ENCODE measurements at places on chromosomes 5 and 9.

DNA sequence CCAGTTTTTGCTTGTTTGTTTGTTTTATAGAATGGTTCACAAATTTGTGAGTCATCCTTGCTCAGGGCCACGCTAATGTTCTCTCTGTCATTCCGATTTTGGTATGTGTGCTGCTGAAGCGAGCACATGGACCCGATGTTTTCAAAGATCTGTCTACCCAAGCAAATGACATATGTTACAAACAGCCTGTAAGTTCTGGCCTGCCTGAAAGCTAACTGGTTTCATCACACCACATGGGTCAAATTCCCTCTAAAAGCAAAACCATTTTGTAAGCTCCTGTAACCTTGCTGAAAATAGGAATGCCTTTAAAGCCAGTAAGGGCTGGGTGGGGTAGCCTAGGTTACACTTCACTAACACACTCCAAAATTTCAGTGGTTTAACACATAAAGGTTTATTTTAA is 25.4 kb downstream of the DMRT3 start:
- DNase-seq = no peak

- no peak for DNase-seq
These were observed 5.2 kb upstream of the TCERG1 start for GRCh38 chr5:146441896-146442295.

- no peak for DNase-seq
These were observed 249.1 kb downstream of the CEMIP2 start for GRCh38 chr9:71519098-71519696.

DNA sequence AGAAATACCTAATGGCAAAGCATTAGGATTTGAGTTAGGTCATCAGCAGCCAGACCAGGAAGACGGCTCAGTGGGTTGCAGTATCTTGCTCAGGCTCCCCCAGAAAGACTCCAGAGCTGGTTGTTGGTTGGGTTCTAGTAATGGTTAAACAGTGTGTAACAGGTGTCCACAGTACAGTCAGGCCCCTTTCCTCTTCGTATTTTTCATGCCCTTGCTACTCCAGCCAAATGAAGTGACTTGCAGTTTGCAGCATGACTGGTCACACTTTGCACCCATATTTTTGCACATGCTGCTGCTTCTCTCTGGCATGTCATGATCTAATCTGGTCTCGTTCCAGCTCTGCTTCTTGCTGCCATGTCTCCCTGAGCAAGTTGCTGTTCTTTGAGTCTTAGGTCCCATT is 60.6 kb upstream of the TRPC7 start:
- DNase-seq = no peak

DNA sequence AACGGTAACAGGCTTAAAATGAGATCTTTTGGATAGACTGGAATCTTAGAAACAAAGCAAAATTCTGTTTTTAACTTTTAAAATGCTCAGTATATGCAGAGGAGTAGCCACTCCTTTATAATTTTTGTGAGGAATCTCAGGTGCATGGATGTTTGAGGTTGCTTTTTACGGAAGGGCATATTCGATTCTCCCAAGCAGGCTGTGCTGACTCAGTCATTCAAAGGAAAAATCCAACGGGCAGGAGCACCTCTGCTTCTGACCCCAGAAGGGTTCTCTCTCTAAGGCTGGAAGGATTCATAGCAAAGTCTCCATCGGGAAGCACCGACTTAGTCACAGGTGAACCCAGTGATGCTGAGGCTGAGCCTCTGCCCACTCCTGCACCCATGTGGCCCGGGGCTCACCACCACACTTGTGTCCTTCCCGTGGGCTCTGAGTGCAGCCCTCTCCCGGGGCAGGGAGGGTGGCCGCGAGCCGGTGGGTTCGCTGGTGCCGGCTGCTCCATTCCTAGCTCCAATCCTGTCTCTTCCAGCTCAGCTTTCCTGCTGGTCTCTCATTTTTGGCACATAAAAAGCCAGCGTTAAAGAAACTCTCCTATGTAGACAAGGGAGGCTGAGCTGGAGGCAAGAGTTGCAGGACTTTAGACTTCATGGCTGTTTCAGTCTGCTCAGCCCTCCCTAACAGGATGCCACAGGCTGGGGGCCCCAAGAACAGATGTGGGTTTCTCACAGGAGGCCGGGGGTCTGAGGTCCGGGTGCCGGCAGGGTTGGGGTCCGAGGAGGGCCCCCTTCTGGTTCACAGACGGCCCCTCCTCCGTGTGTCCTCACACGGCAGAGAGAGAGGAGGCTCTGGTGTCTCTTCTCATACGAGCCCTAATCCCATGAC is 135.6 kb upstream of the LPCAT1 start:
- no peak for DNase-seq

DNA sequence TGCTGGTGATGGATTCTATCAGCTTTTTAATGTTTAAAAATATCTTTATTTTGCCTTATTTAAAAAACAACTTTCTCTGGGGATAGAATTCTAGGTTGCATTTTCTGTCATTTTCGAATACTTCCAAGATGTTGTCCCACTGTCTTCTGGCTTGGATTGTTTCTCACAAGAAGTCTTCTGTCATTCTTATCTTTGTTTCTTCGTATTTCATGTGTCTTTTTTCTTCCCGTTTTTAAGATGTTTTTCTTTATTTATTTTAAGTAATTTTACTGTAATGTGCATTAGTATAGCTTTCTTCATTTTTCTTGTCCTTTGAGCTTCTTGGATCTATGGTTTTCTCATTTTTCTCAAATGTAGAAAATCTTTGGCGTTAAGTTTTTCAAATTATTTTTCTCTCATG is 19.1 kb downstream of the STX17 start:
- DNase-seq = no peak

- no peak for DNase-seq
These were observed 27.3 kb upstream of the CTNNA1 start for GRCh38 chr5:138725818-138726416.

DNA sequence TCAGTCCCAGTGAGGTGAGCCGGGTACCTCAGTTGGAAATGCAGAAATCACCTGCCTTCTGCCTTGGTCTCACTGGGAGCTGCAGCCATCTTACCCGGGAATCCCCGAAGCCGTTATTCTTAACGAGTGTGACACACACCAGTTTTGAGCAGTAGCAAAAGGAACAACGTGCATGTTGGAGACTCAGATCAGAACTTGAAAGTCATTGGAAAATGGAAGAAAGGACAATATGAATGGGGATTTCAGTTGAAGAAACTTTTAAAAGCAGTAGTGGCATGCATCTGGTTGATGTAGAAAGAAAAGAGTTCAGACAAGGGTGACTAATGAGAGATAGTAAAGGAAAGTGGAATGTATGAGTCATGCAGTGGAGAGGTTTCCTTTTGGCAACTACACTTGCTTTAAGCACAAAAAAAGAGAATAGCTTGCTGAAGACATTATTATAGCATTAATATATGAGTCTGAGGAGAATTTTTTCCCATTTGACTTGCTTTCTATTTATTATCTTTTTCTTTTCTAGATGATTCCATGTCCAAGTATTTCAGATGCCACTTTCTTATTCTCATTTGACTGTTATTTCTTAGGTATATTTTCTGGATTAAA is 44.4 kb upstream of the ANKDD1B start:
- DNase-seq = no peak

- no peak for DNase-seq
These were observed 243.2 kb upstream of the RGMB start for GRCh38 chr5:98530224-98530623.

- DNase-seq = no peak
These were observed 151.0 kb upstream of the PAPPA start for GRCh38 chr9:116002624-116003023.

- DNase-seq = no peak
These were observed 102.6 kb downstream of the ARHGAP26 start for GRCh38 chr5:142872795-142873194.

DNA sequence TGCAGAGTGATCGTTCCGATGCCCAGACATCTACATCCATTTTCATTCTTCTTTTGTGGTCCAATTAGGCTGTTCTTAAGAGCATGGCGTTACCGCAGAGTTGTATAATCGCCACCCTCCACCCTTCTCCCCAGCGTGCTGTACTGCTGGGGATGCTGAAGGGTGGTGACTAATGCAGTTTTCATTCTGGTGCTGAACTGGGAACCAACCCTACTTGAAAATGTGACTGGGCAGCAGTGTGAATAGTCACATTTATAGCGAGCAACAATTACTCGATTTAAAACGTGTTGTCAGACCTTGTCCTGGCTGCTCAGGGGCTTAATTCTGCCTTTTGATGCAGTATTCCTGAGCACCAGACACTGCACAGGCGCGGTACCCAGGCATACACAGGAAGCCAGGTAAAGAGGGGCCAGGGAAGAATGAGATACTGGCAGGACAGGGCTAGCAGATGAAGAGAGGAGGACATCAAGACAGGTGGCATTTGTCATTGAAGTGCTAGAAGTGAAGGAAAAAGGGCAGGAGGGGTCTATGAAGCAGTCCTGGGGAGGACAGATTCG is 719 bp upstream of the ISCA1 start:
- no peak for DNase-seq

DNA sequence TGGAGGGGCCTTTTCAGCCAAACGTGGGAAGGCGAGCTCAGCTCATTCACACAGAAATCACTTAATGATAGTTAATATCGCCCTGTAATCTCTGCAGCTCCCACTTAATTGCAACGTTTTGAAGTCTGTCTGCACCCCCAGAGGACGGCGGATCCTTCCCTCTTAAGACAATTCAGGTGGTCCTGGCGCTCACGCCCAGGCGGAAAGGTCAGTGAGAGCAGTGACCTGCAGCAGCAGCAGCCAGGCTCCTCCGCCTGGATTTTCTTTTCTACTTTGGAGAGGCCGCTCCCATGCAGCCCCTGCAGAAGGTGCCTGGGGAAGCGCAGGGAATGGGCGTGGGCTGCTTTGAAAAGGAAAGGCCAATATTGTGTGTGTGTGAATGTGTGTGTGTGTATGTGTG is 400.9 kb upstream of the IRX1 start:
- DNase-seq = no peak

DNA sequence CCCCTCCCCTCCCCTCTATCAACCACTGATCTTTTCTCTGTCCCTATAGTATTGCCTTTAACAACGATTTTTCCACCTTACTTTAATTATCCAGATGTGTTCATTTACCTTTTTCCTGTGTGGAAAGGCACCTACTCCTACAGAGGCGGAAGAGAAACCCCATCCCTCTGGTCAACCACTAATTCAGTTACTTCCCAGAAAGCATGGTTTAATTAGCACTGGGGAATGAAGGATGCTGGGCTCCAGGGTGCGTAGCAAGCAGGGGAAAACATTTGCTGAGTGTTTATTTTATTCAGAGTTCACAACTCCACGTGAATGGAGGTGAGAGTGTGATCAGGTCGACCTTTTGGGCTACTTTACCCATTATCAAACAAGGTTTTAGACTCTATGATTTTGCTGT is 16.7 kb upstream of the EGFLAM start:
- DNase-seq = no peak

- no peak for DNase-seq
These were observed 635 bp downstream of the FBN2 start for GRCh38 chr5:128537221-128537999.

GRCh38 chr9:111630182-111630963 is 761 bp upstream of the DNAJC25 start:
- DNase-seq = no peak

GRCh38 chr9:4339836-4340560 is 40.1 kb upstream of the GLIS3 start:
- DNase-seq = no peak

DNA sequence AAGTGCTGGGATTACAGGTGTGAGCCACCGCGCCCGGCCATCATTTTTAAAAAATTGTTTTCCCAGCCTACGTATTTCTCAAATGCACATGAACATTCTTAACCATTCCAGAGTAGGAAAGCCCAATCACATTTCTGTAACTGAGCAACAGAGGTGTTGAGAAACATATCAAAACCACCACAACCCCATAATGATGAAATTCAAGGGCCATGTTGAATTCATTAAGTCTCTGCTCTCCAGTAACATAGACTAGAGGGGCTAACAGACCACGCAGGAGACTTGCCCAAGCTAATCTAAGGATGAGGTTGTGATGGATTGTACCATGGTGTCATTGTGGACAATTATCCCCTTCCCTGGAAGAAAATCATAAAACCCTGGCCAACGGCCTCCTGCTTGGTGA is 52.9 kb downstream of the MYO10 start:
- DNase-seq = no peak

- DNase-seq = peak; percentile 14
These were observed 525.6 kb downstream of the PDE4D start for GRCh38 chr5:59367791-59368394.

- no peak for DNase-seq
These were observed 1.7 kb downstream of the TRPM3 start for GRCh38 chr9:71119746-71120145.

DNA sequence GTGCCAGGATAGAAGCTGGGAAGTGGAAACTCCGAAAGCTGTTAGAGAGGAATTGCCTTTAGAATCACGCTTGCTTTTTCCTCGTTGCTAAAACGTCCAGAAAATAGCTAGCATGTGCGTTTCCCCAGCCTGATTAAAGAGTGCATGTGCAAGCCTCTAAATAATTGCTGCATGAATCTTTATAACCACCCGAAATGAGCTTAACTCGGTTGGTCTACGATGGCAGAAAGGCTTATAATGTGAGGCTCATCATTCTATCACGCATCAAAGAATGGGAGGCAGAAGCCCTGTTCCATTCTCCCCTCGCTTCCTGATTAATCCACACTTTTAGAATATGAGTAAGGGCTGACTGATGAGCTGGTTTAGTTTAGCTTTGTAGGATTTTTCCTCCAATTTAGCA is 394.6 kb upstream of the WWC1 start:
- DNase-seq = no peak

DNA sequence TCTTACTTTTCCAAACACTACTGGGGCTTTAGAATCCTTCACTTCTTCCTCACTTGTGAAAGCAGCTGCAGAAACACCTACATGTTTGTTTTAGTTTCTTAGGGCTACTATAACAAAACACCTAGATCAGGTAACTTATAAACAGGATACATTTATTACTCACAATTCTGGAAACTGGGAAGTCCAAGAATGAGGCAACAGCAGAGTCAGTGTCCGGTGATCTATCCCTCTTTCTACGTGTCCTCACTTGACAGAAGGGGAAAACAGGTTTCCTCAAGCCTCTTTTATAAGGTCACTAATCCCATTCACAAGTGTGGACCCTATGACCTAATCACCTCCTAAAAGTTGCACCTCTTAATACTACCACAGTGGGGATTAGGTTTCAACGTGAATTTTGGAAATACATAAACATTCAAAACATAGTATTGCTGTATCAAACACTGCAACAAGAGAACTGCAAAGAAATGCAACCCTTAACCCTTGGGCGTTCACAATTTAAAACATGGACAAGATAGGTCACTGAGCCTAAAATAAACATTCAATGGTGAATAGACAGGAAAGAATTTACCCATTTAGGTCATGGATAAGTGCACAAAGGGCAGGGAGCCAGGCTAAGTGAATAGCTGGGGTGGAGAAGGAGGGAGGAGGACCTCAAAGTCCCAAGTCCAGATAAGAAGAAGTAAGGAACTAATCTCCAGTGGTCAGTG is 104.3 kb downstream of the PIK3R1 start:
- DNase-seq = no peak

GRCh38 chr5:176362233-176362490 is 598 bp upstream of the KIAA1191 start:
- DNase-seq = no peak

- no peak for DNase-seq
These were observed 119.1 kb upstream of the TBC1D2 start for GRCh38 chr9:98374385-98375051.

Measured in T-helper 9 cell (primary cell).